ENCODE measurements at places on chromosomes 1 and 21.

DNA sequence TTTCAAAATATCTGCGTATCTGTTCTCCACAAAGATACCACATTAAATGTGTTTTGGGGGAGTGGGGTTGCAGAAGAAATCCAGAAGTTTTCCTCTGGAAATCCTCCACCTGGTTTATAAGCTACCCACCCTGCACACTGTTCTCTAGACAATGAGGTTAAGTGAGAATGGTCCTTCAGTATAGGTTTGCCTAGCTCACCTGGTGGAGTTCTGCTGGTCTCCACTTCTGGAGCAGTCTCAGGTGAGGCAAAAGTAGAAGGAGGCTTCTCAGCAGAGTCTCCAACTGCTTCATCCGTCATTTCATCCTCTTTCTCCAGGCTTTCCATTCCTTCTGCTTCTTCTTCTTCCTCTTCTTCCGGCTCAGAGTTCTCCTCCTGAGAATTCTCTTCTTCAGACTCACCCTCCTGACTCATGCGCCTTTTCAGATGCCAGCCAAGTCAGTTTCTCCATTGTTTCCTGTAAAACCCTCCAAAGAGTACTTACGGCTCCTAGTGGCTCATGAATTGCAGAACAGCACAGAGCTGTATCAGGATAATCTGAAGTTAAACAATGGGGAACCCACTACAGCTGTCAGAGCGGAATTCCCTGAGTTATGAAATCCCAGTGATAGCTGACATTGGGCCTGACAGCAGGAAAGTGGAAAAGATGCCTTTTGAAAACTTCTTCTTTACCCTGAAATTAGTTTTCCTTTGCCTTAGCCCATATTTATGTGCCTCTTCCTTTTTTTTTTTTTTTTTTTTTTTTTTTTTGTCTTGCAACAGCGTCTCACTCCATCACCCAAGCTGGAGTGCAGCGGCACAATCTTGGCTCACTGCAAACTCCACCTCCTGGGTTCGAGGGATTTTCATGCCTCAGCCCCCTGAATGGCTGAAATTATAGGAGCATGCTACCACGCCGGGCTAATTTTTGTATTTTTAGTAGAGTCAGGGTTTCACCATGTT, 38.5 kb downstream of the MSTO1 start:
- peak; percentile 87 for DNase-seq

DNA sequence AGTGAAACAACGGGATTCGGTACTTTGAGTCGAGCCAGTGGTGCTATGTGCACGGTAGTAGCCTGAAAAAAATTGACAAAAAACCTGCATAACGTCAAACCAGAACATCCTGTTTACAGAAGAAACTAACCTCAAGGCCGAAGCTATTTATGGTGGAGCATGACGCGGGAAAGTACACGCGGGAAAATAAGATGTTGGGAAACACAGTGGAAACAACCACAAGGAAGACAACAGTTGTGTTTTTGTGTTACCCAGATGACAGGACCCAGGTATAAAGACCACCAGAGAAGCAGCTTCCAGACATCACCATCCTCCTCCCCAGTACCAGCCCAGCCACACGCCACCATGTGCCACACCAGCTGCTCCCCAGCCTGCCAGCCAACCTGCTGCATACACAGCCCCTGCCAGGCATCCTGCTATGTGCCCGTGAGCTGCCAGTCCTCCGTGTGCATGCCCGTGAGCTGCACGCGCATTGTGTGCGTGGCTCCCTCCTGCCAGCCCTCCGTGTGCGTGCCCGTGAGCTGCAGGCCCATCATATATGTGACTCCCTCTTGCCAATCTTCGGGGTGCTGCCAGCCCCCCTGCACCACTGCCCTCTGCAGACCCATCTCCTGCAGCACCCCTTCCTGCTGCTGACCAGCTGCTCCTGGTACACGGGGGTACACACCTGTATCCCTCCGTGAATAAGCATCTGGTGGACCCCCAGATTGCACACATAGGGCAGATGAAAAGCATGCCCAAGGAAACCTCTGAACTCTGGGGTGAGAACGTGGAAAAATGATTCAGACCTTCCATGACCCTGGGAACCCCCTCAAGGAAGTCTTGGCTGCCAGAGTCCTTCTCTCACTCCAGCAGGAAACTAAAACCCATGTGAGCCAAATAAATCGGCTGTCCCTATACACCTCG, at the start of gene KRTAP12-3:
Gene KRTAP12-3 (plus strand): TSS at position 298 of the 906 bp plus-strand sequence. CDS start 48 bp downstream, at position 346.
- no peak for DNase-seq

- no peak for DNase-seq
Measured at GRCh38 chr1:178284058-178284457, 190.2 kb downstream of the RASAL2 start.

GRCh38 chr1:27138927-27139326, 16.0 kb downstream of the SLC9A1 start:
- DNase-seq = no peak

GRCh38 chr1:236800623-236801022, 5.5 kb downstream of the MTR start:
- no peak for DNase-seq

DNA sequence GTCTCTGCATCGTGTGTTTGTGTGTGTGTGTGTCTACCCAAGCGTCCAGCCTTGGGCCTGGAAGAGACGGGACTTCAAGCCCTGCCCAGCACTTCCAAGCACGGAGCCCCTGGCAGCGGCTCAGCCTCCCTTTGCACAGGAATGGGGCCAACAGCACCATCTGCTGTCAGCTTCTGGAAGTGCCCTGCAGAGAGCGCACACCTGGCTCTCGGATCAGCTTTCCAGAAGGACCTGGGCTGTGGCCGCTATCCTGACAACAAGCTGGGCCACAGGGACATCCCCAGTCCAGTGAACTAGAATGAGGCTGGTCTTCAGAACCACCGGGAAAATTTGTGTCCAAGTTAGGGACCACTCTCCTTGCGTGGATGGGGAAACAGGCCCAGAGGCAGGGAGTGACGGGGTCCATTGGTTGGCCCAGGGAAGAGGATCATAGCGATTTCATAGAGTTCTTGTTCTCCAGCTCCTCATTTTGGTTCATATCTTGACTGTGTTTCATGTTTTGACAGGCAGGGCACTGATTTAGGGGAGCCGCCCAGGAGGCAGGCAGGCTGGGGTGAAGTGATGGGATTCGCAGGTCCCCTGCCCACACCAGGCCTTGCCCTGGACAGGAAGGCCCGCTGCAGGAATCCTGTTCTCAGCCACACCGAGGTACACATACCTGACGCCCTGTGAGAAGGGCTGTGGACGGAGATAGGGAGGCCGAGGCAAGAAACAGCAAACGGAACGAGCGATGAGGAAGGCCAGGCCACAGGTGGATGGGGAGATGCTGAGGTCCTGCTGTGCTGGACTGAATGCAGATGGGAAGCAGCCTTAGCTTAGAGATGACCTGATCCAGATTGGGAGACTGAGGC, 38.4 kb downstream of the TAS1R2 start:
- DNase-seq = peak; percentile 47

DNA sequence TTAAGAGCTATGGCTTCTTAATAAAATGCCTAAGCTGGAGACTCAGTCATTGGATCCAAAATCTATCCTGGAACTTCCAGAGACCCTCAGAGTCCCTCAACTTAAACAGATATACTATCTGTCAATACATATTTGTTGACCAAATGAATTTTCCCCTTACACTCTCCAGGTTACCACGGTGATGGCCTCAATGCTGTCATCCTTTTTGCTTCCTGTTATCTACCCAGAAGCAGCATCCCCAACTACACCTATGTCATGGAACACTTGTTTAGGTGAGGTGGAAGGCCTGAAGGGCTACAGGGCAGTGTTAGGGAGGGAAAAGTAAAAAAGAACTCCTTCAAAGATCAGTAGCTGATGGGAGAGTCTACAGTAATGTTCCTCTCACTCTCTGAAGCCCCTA, 4.4 kb upstream of the C1orf56 start:
- DNase-seq = no peak

GRCh38 chr1:199264911-199265310, 626.1 kb downstream of the PTPRC start:
- peak; percentile 16 for DNase-seq

DNA sequence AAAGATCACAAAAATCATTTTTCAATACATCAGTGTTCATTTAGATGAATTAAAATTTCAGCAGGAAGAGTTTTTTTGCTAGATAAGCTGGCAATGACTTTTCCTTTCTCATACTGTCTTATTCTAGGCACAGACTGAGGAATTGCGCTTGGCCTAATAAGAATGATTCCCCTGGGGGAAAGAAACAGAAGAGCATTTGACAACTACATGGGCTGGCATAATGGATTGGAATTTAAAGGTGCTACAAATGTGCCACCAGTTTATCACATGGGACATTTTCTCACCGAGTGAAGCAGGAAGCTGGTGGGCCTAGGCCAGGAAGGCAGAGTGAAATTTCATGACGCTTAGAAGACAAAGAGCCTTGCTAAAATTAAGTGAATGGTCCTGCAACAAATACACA, 39.3 kb downstream of the CDKN2C start:
- no peak for DNase-seq

- DNase-seq = peak; percentile 86
Measured at GRCh38 chr1:212355230-212355969, 59.3 kb downstream of the PACC1 start.

GRCh38 chr1:179586107-179586823, 5.4 kb upstream of the TDRD5 start:
- peak; percentile 14 for DNase-seq

DNA sequence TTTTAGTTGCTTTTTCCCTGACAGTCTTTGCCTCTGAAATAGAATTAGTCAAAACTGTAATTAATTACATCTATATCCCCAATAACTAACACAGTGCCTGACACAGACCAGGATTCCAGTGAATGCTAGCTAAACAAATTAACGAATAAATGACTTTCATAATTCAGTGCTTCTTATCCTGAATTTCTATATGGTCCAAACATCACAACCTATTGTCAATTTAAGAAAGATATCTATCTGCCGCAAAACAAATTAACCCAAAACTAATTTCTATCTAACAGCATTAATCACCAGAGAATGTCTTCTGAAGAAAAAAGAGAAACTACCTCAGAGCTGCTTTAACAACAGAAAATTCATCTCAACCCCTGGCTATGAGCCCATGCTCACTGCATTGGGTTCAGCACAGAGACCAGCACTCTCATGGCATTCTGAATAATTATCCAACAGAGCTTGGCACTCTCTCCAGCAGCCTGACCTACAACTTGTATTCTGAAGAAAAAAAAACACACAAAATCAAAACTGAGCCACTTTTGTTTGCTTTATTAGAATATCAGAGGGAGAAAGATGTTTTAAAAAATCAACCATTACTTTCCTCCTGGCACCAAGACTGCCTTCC, 547.3 kb upstream of the BEND5 start:
- no peak for DNase-seq

DNA sequence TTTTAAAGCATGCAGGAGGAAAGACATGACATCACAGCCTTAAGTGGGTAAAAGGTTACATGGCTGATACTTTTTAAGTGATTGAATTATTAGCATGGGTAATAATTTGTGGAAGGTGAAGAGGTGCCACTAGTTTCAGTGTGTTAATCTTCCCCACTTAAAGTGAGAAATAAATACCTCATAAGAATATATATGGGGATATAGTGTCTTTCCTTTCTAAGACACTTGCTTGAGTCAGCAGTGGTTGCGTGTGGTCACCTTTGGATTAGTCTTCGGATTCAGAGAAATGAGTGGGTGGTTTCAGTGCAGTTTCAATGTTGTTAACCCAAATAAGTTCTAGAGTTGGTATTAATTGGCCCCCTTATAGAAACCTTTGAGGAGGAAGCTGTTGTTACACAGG, 94.1 kb downstream of the ADGRL2 start:
- no peak for DNase-seq

DNA sequence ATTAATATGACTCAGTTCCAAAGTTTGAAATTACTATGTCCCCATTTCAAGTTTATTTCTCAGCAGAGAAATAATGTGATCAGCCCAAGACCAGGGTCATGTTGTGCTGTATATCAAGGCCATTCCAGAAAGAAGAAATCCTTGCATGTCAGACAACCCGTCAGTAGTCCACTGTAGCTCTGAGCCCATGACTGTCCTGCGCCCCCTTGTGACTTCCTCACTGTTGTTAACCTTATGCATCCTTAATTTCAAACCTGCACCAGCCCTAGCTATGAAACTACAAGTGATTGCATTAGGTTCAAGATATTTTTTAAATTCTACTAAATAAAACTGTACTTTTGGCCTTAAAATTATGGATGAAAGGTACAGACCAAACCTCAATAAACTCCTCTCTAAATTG, 133.0 kb downstream of the LRRC7 start:
- peak; percentile 26 for DNase-seq

GRCh38 chr1:54186056-54186455, 13.8 kb downstream of the CYB5RL start:
- DNase-seq = no peak

DNA sequence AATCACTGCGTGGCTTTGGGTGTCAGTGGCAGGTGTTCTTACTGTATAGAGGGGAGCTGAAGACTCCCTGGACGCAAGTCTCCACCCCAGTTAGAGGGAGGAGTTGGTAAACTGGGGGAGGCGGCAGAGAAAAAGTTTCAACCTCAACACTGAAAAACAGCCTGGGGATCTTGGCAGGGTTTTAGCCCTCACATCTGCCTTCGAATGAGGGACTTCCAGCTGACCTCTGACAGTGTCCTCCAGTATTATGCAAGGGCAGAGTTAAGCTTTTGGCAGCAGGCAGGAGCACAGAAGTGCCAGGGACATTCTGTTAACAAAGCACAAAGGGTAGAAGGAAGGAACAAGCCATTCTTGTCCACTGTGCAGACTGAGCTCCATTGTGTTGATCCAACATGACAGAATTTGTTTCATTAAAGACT, 41.2 kb upstream of the RAB4A start:
- no peak for DNase-seq

DNA sequence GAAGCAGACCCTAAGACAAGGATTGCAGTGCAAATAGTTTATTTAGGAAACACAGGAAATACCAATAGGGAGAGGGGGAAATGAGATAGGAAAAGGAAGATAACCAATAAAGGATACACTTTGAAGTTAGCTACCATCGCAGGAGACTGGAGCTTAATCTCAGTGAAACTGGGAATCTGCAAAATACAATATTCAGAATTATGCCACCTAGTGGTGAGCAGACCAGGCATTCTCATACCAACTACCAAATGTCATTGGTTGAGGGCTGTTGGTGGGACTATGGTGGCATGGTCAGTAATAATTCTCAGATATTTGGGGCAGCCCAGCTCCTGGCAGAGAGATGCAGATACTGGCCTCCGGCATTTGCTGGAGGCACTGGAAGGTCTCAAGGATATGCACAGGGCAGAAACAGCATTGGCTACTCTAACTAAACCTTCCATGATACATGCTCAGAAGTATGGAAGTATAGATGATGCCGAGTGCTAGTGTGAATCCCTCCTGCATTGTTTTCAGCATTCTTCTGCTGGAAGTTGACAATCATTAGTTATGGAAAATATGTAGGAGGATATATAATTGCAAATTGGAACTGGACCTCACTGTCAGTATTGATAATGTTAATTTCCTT, 11.8 kb upstream of the ZFP69B start:
- no peak for DNase-seq

Data from fibroblast of skin of right quadriceps (primary cell).